Fibroblast of skin of right biceps (primary cell): ENCODE measurements at places on chromosomes 5 and 9.

DNA sequence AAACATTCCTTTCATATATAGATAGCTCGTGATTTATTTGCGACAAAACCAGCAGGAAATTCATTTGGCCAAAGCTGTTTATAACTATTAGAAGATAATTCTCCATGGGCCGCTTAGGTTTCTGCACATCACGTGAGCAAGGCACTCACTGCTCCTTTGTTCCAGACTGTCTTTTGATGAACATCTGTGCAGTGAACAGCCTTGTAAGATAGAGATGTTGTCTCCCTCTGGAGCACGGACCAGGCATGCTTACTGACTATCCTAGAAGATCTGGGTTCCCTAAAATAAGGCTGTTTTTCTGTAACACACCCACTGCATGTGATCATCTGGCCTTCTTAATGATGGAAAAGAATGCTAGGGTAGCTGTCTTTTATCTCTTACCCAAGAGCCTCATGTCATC, 30.9 kb downstream of the YIPF5 start:
- DNase-seq: peak; percentile 83

DNA sequence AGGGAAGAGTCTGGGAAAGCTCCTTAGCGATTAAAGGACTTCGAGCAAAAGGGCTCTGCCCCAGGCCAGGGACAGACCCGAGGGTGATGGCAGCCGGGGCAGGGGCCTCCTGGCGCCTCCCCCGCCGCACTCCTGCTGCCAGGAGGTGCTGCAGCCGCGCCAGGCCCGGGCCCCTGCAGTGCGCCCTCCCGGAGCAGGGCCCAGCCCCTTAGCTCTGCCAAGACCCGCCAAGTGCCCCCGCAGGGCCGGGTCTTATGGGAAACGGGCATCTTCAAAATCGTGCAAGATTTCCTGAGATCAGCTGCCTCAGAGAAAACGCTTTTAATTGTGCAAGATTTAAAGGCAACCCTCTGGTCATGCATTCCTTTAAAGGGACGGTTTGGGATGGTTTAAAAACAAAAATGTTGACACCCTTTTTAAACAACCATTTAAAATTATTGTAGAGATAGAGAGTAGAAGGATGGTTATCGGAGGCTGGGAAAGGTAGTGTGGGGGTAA, 52.4 kb downstream of the CDC14B start:
- DNase-seq: no peak

GRCh38 chr5:52985306-52985705, 3.8 kb upstream of the ITGA2 start:
- no peak for DNase-seq

GRCh38 chr5:173210877-173211276, 24.1 kb downstream of the NKX2-5 start:
- DNase-seq: no peak

GRCh38 chr5:17294639-17295311, 77.3 kb downstream of the BASP1 start:
- no peak for DNase-seq

- DNase-seq: peak; percentile 52
Measured at GRCh38 chr5:173926359-173926758, 38.2 kb downstream of the CPEB4 start.

GRCh38 chr9:37554318-37554717, 21.9 kb downstream of the FBXO10 start:
- DNase-seq: no peak

GRCh38 chr5:10339058-10339811, 14.3 kb upstream of the MARCHF6 start:
- no peak for DNase-seq

GRCh38 chr9:106350777-106351176, 512.2 kb upstream of the ZNF462 start:
- DNase-seq: no peak

GRCh38 chr5:1251678-1252580, 26.7 kb downstream of the SLC6A18 start:
- no peak for DNase-seq

GRCh38 chr9:74497748-74498620, 849 bp downstream of the RORB start:
- DNase-seq: peak; percentile 18

DNA sequence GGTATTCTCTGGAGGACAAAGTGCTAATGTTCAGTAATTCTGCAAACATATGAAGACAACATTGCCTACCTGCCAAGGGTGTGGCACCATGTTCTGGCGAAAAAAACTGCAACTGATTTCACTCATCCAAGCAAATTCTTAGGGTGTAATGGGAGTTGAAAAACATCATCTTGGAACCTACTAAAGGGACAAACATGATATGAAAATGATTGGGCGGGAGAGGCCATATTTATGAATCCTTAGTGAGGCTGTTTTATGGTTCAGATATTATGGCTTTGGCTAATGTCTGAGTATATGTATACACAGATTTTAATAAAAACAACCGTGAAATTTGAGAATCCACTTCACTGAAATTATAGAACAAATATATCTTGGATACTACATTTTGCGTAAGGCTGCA, 225.7 kb downstream of the ARL15 start:
- DNase-seq: no peak

- DNase-seq: no peak
Measured at GRCh38 chr5:133907075-133907474, 61.4 kb downstream of the C5orf15 start.

DNA sequence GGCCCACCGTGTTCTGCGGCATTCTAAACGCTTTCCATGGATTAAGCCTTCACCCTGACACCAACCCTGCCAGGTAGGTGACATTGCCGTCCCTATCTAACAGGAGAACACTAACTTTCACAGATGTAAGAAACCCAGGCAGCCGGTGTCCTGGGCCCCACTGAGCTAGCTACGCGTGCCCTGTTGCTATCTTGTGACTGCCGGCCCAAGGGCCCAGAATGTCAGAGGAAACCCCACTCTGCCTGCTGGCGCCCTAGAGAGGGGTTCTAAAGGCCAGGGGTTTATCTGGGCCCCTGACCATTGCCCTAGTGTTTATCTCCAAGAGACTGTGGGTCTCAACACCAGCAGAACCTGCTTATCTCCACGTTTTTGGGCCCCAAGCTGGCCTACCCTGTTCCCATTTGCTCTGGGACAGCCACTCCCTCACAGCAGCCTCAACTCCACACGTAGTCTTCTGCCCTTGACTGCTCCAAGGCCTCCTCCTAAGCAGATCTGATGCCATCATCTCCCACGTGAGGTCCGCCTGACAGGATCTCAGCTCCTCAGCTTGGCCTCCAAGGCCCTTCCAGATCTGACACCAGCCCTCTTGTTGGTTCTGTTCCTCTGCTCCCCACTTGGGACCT, 18.1 kb upstream of the ZBTB34 start:
- no peak for DNase-seq

- no peak for DNase-seq
Measured at GRCh38 chr5:175113947-175114346, 330.0 kb downstream of the DRD1 start.

GRCh38 chr5:179296150-179296821, 49.0 kb downstream of the ADAMTS2 start:
- DNase-seq: no peak

DNA sequence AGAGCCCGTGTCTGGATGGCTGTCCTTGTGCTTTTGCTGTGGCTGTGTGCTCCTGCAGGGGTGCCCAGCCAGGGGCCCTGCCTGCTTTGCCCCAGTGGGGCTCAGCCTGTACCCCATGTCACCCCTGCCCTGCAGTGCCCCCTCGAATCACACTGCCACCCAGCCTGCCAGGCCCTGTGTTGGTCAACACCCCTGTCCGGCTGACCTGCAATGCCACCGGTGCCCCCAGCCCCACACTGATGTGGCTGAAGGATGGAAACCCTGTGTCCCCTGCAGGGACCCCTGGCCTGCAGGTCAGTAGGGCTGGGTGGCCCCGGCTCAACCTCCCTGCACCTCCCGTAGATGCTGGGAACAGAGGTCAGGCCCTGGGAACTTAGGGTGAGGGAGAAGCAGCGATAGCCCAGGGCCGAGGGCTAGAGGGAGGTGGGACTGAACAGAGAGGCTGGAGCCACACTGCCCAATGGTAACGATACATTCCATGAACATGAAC, 82.8 kb upstream of the ASS1 start:
- no peak for DNase-seq

DNA sequence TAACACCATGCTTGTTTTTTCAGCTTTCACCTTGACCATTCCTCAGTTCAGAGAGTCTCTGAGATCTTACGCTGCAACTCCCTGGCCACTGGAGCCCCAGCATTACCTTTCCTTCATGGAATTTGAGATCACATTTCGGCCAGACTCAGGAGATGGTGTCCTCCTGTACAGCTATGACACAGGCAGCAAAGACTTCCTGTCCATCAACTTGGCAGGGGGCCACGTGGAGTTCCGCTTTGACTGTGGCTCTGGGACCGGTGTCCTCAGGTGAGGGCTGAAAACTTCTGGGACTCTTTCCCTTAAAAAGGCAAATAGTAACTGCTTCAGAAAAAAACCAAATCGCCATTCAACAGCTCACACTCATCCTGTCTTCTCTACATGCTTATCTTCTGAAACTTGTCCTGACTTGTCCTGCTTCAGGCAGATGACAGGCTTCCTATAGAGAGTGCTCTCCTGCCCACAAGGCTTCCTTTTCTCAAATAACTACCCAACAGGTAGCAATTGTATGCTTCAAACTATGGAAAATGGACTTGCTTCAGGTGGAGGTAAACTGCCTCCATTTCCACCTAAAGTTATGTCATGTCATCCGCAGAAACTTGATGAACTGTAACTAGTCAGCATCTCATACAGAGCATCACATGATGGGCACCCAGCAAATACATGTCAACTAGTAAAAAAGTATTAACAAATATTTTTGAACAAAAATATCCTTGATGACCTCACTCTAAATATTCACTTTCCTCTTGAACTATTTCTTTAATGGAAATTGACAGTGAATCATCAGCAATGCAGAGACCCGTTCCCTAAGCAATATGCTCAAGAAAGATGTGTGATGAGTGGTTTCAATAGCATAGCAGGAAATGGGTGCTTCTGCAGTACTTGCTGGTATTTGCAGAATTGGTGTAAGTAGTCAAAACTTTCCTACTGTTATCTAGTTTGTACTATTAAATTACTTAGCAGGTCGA, 129.2 kb downstream of the LIFR start:
- DNase-seq: peak; percentile 76

DNA sequence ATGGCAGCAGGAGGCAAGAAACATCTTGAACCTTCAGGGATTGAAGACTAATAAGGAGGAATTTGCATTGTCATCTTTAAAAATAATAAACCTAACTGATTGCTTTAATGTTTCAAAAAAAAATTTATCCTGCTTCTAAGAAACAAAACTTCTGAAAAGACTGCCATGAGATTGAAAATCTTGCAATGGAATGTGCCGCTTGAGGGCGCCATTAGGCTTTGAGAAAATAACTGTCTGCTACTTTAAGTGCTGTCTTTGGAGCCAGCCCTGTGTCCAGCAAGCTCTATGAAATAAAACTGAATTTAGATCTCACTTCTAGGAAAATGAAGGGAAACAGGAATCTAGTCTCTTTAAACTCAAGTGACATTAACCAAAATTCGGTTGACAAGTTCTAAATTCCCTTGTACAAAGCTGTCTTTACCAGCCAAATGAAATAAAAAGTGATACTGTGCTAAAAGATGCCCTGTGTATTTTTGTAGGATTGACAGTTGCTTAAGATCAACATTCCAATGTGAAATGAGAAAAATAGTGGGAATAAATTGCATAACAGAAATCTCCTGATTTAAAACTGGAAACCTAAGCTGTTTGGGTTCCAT, 79.4 kb downstream of the ESM1 start:
- DNase-seq: peak; percentile 66

DNA sequence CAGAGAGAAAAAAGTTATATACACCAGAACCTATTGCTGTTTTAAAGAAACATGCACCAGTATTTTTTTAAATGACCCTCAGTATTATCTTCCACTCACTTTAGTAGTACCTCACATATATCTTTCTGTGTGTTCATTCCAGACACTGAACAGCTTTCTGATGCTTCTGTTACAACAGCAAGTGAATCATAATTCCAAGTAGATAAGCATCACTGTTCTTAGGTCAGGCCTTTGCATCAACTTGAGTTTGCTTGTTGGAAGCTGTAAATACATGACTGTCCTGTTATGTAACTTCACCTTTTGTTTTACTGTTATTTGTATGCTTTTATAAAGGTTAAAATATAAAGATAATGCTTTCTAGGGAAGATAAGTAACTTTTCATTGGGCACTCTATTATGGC, 184.4 kb downstream of the ISL1 start:
- no peak for DNase-seq

- DNase-seq: peak; percentile 63
Measured at GRCh38 chr5:81303563-81303962, 2.2 kb downstream of the ZCCHC9 start.

GRCh38 chr9:128635266-128636023, 21.2 kb downstream of the DYNC2I2 start:
- peak; percentile 98 for DNase-seq

DNA sequence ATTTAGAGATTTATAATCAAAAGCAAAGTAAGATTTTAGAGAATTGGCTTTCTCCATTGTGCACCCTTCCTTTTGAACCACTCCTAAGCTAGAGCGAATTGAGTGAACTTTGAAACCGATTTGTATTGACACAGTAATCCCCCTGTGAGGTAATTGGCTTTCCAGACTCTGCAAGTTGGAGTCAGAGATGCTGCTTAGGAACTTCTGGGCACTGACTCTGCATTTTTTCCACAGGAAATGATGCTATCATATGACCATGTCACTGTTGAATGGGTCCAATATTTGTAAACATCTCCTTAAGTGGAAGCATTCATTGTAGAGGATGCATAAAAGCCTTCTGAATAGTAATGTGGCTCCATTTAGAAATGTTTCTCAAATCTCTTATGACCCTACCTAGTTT, 394.4 kb upstream of the ZNF608 start:
- peak; percentile 78 for DNase-seq

DNA sequence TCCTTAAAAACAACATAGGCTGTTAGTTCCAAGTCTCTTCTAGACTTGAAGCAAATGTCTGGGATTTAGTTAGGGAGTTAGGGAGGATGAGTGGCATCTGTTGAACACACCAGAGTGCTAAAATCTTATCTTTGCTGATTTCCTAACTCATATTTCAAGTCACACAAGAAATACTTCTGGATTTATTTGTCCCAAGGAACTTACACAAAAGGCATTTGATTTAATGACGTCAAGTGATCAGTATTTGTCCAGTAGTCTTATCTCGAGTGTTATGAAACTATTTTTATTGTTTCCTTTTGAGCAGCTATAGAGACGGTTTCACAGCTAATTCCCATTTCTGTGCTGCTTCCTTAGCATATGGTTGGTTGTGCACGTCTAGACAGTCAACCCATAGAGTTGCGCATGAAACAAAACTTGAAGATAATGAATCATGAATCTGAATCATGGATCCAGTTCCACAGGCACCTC, 140.5 kb upstream of the TUT7 start:
- peak; percentile 95 for DNase-seq

- DNase-seq: no peak
Measured at GRCh38 chr5:175895686-175896102, 24.3 kb downstream of the CPLX2 start.

GRCh38 chr5:17477043-17477442, 21.0 kb upstream of the TAF11L2 start:
- DNase-seq: no peak

DNA sequence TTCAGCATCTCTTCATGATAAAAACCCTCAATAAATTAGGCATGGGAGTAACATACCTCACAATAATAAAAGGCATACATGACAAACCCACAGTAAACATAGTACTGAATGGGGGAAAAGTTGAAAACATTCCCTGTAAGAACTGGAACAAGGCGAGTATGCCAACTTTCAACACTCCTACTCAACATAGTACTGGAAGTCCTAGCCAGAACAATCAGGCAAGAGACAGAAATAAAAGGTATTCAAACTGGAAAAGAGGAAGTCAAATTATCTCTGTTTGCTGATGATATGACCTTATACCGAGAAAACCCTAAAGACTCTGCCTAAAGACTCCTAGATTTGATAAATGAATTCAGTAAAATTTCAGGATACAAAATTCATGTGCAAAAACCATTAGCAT, 167.6 kb downstream of the TMEM38B start:
- DNase-seq: no peak

- peak; percentile 91 for DNase-seq
Measured at GRCh38 chr9:130866474-130866965, 30.1 kb downstream of the QRFP start.
